Sigmoid colon (tissue), 7 donors: ENCODE measurements at places on chromosomes 6 and 20. TPM values are rescaled to one million over a fixed set of nuclear protein-coding genes. Genes with fewer than 3 reads are reported as not detected.
A peak's percentile ranks its signal among the peaks of the same experiment; 100 is the strongest.

GRCh38 chr20:24016607-24017457, 28.3 kb upstream of the GGTLC1 start:
- DNase-seq, result no peak

GRCh38 chr20:1718604-1719384, 61.2 kb upstream of the SIRPG start:
- peak; percentile 80 for DNase-seq

DNA sequence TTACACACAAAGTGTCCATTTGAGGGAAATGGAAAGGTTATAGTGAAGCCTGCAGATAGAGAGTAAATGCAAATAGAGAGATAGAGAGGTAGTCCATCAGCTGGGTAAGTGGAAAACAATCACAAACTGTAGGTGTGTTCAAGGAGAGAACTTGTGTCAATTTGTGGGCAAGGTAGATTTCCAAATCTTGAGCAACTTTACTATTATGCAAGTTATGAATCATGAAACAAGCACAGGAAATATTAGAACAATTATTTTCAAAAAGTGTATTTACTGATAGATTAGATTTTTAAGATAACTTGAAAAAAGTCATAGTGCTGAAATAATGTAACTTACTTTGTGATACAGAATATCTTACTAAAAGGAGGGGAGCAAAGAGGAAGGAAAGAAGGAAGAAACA, 792.9 kb downstream of the EYS start:
- DNase-seq, result no peak

- DNase-seq, result no peak
Measured at GRCh38 chr20:47795214-47795907, 10.1 kb upstream of the SULF2 start.

- no peak for DNase-seq
Measured at GRCh38 chr6:156587751-156588301, 189.4 kb upstream of the ARID1B start.

GRCh38 chr6:30212865-30213666, at the start of gene TRIM26:
TRIM26 (minus strand) TSS chr6:30213406; CDS start chr6:30199103, 14,303 bp downstream.
- peak; percentile 99 for DNase-seq

DNA sequence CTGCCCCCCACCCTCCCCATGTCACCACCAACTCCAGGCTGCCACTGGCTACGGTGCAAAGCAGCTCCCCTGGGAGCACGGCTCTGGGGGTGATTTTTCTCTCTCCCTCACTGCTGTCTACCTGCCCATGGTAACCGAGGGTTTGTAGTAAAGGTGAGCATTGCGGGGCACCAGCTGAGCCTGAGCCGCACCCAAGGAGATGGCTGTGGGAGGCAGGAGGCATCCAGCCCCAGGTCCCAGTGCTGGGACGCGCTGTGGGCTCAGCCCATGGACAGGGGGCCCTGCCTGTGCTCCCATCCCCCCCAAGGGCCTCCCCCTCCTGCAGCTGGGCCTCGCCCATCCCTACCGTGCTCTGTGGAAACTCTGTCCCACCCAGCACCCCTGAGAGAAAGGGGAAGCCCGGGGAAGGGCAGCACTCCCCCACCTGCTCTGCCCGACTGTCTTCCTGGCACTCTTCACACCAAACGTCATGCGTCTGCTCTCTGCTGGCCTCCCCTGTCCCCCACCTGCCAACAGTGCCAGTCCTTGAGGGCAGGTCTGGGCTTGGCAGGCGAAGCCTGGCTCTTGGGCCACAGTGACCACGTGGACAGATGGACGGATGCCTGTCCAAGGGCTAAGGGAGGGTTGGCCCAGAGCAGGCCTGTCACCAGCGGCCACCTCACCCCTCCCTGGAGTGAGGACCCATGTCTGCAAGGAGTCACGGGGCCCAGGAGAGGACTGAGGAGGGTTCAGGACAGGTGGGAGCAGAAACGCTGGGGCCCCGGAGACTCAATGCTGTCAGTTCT, 3.8 kb upstream of the CHRNA4 start:
- no peak for DNase-seq

DNA sequence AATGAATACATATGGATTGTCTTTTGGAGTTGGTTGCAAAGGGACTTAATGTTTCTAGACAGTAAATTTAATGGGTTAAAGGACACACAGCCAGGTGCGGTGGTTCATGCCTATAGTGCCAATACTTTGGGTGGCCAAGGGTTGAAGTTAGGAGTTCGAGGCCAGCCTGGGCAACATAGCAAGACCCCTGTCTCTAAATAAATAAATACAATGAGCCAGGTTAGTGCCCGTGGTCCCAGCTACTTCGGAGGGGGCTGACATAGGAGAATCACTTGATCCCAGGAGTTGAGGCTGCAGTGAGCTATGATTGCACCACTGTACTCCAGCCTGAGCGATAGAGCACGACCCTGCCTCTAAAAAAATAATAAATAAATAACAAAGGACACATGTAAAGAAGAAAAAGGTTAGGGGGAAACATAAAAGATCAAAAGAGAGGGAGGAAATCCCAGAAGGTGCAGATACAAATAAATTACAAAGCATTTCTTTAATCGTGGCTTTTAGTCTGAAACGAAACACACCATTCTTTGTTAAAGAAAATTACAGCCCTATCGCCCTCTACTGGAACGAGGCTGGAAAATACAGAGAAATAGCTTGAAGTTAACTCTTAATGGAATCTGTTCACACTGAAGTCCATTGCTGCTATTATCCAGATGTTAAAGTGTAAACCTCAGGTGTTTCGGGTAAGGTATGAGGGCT, 42.6 kb upstream of the SCML4 start:
- DNase-seq, result no peak

FNDC11 gene
- 0.36 TPM for total RNA-seq

NOTCH4 gene
- total RNA-seq, result 5.4 TPM

C6orf141 gene
- total RNA-seq, result 1.4 TPM
